ENCODE measurements at places on chromosomes 13 and 19.
A peak's percentile ranks its signal among the peaks of the same experiment; 100 is the strongest.

GRCh38 chr13:100790405-100790804 is 115.8 kb upstream of the TMTC4 start:
- no peak for DNase-seq

DNA sequence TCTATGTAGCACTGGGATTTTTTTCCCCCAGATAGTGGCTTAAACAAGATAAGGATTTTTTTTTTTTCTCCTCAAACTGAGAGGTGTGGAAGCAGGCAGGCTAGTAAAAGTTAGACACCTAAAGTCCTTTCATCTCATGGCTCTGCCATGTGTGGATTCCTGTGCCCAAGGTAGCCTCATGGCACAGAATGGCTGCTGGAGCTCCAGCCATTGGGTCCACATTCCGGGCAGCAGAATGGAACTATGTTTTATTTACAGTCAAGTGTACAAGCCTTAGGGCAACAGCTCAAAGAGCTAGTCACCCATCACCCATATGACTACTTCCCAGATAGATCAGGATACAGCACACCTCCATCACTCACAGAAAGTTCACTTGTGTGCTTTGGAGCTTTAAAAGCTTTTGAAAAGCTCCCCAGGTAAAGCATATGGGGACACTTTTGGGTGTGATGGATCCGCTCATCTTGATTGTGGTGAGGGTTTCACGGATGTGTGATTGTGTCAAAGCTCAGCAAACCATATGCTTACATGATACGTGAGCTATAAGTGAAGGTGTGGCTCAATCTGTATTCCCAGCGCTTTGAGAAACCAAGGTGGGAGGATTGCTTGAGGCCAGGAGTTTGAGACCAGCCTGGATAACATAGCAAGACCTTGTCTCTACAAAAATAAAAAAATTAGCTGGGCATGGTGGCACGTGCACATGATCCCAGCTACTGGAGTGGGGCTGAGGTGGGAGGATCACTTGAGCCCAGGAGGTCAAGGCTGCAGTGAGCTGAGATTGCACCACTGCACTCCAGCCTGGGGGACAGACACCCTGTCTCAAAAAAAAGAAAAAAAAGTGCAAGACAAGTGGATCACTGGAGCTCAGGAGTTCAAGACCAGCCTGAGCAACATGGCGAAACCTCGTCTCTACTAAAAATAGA is 18.1 kb downstream of the PGLS start:
- DNase-seq = no peak

DNA sequence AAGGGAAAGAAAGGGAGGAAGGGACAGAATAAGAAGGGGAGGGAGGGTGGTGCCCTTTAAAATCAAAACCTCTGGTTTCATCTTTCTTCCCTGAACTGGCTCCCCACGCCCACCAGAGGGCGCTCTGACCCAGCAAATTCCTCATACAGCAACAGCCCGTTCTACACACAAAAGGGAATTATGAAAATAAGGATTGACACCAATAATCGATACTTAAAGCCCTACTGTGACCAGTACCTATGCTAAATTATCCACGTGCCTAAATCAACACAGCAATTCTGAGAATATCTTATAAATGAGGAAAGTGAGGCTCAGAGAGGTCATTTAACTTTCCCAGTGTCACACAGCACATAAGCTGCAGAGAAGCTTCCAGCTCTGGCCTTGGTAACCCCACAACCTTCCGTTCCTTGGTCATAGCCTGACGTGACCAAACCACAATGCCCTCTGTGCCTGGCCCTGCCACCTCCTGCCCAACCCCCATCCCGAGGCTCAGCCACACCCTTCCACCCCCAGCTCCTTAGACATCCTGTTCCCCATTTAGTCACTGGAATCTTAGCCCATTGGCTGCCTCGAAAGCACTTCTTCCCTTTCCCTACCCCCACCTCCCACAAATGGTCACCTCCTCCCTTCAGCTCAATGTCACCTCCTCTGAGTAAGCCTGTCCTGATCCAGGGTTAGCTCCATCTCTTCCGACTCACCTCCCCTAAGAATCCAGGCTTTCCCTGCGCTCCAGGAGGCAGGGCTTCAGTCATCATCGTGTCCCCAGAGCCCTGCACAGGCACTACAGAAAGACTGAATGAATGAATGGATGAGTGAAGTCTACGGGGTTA is 34.2 kb upstream of the PNMA8B start:
- DNase-seq = peak; percentile 85

DNA sequence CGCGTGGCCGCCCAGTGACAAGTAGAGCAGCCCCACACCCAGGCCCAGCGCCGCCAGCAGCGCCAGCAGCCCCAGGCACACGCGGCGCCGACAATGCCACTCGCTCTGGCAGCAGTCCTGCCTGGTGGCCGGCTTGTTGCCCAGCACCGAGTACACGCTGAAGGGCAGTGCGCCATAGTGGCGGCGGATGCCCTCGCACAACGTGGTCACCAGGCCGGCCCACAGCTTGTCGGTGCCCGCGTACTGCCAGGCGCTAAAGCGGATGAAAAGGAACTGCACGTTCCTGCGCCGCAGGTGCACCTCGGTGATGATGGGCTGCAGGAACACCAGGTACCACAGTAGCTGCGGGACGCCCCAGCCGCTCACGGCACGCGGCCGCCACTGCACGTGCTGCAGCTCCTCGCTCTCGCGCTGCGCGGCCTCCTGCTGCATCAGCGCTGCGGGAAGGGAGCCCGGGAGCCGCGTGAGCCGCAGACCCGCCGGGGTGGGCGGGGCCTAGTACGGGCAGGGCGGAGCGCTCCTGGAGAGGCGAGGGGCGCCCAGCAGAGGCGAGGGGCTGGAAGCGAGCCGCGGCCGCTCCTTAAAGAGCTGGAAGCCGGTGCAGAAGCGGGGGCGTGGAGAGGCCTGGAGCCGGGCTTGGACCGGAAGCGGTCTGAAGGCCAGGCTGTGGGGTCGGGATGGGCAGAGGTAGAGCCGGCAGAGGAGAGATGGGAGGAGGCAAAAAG is 7.3 kb downstream of the NKPD1 start:
- no peak for DNase-seq

- DNase-seq = no peak
Measured at GRCh38 chr19:49222011-49222410, 64.4 kb downstream of the TRPM4 start.

GRCh38 chr19:37994823-37995130 is 87.8 kb downstream of the SIPA1L3 start:
- DNase-seq = no peak

DNA sequence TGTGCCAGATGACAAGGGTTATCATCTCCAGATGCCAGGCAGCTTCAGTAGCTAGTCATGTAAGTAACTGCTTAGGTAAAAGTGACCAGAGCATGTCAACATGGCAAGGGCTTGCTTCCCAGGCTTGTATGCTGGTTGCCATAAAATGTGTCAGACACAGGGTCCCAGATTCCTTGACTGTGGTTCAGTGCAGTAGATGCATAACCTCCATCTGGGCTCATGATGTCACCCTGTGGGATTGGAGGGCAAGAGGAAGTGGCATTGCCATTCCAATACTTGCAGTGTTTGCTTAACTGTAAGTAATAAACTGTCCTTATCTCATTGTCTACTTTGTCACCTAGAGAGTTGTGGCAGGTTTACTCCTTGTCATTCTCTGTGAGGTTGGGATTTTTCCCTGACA is 226.8 kb downstream of the PCDH17 start:
- no peak for DNase-seq

- no peak for DNase-seq
Measured at GRCh38 chr19:55340784-55341147, 1.1 kb downstream of the KMT5C start.

DNA sequence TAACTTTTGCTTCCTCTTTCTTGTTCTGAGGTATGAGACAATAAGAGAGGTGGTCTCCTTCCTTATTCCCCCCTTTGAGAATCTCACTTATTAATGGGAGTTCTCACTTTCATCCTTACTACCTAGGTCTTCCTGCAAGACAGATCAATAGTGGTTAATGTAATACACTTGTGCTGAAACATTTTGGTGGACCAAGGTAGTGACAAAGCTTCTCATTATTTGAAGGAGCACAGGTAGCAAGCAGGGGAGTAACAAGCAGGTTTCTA is 17.9 kb downstream of the ZNF700 start:
- DNase-seq = no peak

DNA sequence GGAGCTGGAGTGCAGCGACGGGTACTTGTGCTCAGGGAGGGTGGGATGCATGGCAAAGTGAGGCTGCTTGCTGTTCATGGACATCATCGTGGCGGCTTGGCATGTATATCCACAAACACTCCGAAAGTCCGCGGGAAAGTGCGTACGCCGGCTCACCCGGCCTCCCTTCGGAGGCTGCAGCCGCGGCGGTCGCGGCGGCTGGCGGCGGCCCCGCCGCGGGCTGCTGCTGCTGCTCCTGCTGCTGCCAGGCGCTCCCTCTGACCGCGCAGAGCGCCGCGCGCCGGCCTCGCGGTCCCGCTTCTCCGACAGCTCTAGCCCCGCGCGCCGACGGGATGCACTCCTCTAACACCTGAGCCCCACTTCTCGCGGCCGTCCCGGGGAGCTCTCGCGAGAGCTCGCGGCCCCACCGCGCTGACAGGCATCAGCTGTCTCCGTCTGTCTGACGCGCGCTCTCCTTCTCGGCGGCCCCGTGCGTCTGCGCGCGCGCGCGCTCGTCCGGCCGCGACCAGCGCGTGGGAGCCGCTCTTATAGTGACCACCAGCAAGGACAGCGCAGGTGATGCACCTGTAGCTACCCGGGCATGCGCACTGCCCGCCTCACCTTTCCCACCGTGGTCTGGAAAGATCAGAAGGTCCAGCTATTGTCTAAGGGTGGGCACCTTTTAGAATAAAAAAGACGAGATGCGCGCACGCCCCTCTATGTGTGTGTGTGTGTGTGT is at the start of gene POU4F1:
TSS of gene POU4F1 (minus strand) at position 313 of the 718 bp plus-strand sequence. CDS start at position 87, 226 bp downstream.
- DNase-seq = peak; percentile 56

- DNase-seq = no peak
Measured at GRCh38 chr19:788983-789700, 8.1 kb upstream of the PTBP1 start.

DNA sequence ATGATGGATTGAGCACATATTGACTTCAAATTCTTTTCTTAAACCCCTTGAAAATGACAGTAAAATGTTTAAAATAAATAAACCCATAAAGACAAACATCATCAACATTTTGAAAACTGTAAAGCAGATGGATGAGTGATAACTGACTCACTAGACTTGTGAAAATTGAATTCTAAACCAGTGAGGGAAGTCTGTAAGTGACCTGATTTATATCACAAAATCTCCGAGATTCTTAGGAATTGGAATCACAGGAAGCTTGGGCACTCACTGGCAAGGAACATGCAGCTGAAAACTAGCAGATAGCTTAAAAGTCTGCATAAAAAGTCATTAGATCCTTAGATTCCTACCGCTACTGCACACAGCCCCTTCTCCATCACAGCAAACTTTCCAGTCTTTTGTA is 51.3 kb upstream of the TSC22D1 start:
- DNase-seq = no peak

- no peak for DNase-seq
Measured at GRCh38 chr19:47601180-47601904, 7.6 kb upstream of the BICRA start.

- no peak for DNase-seq
Measured at GRCh38 chr19:12295191-12295590, 508 bp upstream of the ZNF44 start.

- no peak for DNase-seq
Measured at GRCh38 chr13:79481685-79482052, 714 bp downstream of the NDFIP2 start.

GRCh38 chr19:38004521-38005223 is 97.7 kb downstream of the SIPA1L3 start:
- no peak for DNase-seq

- DNase-seq = no peak
Measured at GRCh38 chr19:47506459-47506858, 8.4 kb downstream of the NAPA start.

- no peak for DNase-seq
Measured at GRCh38 chr13:81602241-81602640, 1261.3 kb upstream of the SPRY2 start.

DNA sequence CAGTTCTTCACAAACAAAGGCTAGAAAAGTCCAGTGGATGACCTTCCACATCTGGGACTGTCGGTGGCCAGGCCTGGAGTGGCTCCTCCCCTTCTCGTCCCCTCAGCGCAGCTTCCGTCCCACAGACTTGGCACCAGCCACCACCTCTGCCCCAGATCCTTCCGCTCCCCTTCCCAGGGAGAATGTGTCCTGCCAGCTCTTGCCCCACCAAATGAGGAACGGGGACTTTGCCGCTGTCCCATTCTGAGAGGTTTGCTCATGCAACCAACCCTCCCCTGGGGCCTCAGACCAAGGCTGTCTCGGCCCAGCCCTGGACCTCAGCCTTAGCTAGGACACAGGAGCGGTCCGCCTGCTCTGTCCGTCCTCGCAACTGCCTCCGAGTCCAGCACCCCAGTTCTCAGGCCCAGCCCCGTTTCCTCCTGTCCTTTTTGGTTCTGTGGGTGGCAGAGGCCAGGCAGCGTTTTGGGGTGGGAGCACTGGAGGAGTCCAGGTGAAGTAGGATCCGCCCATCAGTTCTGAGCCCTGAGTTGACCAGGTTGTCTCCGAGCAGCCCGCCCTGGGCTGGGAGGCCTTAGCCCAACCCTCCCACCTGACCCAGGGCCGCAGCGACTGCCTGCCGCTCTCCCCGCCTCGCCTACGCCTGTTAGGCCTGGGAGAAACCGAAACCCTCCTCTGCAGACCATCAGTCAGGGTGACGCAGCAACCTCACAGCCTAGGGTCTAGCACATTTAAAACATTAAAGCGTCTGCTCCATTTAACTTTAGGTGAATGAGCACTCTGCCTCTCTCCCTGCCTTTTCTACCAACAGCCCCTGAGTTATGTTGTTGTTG is 284.3 kb downstream of the FOXO1 start:
- no peak for DNase-seq

- DNase-seq = no peak
Measured at GRCh38 chr19:31770223-31770622, 421.0 kb upstream of the TSHZ3 start.

- DNase-seq = no peak
Measured at GRCh38 chr19:35498984-35499527, 8.8 kb upstream of the KRTDAP start.

DNA sequence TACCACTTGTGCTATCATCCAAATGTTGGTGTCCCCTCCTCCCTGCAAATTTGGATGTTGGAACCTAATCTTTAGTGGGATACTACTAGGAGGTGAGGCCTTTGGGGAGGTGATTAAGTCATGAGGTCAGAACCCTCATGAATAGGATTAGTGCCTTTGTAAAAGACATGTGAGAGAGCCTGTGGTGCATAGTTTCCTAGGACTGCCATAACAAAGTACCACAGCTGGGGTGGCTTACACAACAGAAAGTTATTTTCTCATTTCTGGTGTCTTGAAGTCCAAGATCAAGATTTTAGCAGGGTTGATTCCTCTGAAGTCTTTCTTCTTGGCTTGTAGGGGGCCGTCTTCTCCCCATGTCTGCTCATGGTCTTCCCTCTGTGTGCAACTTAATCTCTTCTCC is 562.6 kb upstream of the ARGLU1 start:
- DNase-seq = no peak

DNA sequence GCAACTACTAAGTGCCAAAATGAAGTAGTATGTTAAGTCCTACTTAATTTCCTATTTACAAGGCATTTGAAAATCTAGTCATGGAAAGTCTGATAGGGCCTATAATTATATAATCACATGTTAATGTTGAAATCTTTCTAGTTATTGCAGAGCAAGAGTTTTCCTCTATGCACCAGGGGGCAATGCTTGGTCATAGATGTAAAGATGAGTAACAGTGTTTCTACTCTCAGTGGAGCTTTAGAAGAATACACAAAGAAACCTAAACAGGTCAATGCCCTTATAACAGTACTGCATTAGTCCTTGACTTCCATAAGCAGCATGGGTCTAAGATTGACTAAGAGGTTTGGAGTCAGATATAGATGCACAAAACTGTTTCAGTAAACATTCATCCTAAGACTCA is 218.7 kb downstream of the KCTD12 start:
- DNase-seq = peak; percentile 45
